HEK293T (cell line): ENCODE measurements at places on chromosomes 4 and X.

DNA sequence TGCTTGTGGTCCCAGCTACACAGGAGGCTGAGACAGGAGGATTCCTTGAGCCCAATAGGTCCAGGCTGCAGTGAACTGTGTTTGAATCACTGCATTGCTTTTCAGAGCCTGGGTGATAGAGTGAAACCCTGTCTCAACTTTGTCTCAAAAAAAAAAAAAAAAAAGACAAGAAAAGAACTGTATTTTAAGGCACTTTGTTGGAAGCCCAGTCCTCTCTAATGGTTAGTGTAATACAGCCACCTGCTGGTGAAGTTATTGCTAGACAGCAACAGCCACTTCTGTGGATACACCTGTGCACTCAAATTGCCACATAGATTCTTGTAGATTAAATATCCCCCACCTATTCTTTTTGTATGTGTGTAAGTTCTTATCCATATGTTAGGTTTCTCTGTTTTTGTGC lies 10.1 kb upstream of the FGG start:
- DNase-seq: peak; percentile 54

DNA sequence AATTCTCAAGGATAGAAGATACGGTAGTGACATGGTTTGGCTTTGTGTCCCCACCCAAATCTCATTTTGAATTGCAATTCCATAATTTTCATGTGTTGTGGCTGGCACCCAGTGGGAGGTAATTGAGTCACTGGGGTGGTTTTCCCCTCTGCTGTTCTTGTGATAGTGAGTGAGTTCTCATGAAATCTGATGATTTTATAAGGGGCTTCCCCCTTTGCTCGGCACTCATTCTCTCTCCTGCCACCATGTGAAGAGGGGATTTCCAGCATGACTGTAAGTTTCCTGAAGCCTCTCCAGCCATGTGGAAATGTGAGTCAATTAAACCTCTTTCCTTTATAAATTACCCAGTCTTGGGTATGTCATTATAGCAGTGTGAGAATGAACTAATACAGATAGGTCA lies 8.5 kb upstream of the SPANXN4 start:
- no peak for DNase-seq

GRCh38 chr4:89422441-89422990 lies 114.9 kb upstream of the GPRIN3 start:
- DNase-seq: no peak

DNA sequence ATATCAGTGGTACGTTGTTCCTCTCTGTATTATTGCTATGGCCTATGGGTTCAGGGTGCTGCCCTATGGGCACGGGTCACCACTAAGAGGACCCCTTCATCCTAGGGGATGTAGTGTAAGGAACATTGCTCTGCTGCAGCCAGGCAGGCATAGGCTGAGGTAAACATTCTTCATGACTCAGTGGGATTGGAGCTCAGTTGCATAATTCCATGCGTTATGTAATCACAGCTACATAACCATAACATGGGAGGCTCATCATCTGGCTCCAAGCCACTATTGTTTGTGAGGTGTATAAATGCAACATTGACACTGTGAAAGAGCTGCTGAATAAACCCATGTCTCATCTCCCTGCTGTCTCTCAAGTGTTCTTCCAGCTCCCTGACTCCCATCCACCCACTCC lies 375.2 kb downstream of the MAGEE1 start:
- no peak for DNase-seq

GRCh38 chr4:140163029-140163810 lies 9.2 kb upstream of the MAML3 start:
- no peak for DNase-seq

- no peak for DNase-seq
Observed at GRCh38 chr4:100504086-100504874, 13.5 kb downstream of the EMCN start.

DNA sequence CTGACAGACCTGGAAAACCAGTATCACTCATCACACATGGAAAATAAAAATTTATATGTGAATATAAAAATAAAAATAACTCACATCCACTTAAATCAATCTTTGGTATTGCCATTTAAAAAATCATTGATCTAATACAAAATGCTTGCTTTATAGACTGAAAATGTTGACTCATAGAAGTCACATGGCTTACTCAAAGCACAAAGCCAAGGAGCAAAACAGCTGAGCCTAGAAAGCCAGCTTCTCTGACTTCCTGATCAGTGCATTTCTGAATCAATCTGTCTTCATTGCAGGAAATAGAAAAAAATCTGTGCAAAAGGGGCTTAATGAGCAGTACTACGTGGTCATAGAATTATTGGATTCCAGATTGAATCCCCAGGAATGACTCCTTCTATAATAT lies 176.9 kb upstream of the HS3ST1 start:
- no peak for DNase-seq

GRCh38 chr4:30536231-30536630 lies 183.9 kb upstream of the PCDH7 start:
- DNase-seq: no peak

- peak; percentile 14 for DNase-seq
Observed at GRCh38 chr4:25913056-25913850, 767 bp upstream of the SMIM20 start.

- DNase-seq: peak; percentile 71
Observed at GRCh38 chrX:43949669-43950068, 23.5 kb downstream of the NDP start.

- DNase-seq: no peak
Observed at GRCh38 chr4:125267630-125268029, 47.1 kb upstream of the FAT4 start.

DNA sequence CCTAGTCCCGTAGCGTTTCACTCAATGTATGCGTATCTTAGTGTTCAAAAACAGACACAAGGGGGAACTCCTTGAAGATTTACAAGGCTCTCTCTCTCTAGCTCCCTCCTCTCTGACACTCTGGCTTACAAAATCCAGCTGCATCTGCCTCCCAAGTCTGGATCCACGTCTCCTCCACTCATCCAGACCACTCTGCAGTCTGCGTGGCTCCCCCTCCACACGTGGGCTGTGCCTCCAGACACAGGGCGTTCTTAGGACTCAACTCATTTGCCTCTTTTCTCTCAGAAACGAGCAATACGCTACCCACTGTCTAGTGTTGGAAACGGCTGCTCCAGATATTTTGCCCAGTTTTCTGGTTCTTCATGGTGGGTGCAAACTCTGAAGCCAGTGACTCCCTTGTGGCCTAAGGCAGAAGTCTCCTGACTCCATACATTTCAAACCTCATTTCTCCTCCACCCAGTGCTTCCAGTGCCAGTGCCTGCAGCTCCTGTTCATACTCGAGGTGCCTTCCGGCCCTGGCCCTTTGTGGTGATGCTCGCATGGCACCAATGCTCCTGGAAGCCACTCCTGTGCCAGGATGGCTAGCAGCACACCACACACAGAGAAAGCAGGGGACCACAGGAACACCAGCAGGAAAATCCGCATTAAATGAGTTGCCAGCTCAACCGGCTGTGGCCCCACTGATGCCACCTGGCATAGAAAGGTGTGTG lies 24.1 kb downstream of the NAT8L start:
- DNase-seq: no peak

DNA sequence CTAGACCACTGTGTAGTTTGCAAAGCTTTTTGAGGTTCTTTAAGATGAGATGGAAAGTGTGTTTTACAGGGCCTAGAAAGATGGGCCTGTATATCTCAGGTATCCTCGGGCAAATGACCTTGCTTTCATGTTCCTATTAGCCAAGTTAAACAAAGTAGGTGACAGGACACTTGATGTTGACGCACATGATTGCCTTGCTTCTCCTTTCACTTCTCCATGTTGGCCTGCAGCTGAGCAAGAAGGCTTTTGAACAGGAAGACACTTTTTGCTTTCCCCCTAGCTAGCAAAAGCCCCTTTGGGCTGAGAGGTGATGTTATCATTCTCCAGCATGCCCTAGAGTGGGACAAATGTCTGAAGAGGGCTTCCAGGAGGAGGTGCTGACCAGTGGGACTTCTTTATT lies 202.1 kb downstream of the GPC3 start:
- no peak for DNase-seq

GRCh38 chrX:50497114-50497513 lies 26.5 kb upstream of the DGKK start:
- DNase-seq: no peak

GRCh38 chrX:153875391-153876111 lies 10.4 kb downstream of the L1CAM start:
- peak; percentile 86 for DNase-seq

GRCh38 chr4:16752150-16752549 lies 146.3 kb downstream of the LDB2 start:
- no peak for DNase-seq

DNA sequence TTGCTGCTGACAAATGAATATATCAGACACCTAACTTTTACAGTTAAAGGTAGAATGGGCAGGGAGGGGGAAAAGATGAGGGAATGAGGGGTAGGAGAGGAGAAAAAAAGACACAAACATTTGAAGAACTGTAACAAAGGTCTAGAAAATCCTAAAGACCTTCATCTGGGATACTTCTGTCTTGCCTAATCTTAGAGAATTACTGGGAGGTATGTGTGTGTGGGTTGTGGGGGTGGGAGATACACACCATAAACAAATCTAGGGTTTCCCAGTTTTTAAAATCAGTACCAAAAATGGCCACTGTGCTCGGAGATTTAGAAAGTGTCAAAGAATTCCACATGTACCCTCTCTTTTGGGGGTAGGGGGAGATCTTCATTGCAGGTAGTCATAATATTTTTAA lies 166.7 kb downstream of the SH3KBP1 start:
- no peak for DNase-seq

- DNase-seq: no peak
Observed at GRCh38 chr4:40722576-40723161, 27.1 kb upstream of the NSUN7 start.

- no peak for DNase-seq
Observed at GRCh38 chr4:88597970-88598660, 5.8 kb downstream of the HERC3 start.

DNA sequence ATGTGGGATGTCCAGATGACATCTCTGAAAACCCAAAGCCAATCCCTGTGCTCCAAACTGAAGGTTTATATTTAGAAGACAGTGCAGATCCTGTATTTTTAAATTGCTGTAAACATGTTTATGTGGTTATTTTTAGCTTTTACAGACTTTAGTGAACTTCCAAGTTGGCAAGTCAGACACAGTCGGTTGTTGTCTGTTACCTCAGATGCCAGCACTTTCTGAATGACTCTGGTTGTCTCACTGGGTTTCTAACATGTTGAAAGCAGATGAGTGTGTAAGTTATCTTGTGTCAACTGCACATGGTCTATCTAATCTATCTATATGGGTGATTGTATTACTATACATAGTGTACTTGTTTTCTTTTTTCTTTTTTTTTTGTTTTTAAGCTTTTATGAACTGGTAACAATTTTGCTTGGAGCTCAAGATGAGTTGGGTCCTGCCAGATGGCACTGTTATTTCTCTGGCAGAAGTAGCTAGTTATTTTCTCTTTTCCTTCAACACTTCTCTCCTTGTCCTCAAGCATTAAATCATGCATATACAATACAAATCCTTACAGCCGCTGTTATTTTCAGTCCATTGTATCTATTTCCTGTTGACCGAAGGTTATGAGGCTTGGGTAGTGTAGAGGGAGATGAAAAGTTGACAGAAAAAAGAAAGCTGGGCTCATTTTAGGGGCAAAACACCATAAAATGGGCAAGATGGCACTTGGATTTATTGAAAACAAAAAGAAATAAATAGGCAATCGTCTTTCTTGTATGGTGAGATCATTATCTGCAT lies 66.3 kb downstream of the GAB1 start:
- DNase-seq: no peak

- no peak for DNase-seq
Observed at GRCh38 chr4:11628093-11628725, 199.5 kb upstream of the HS3ST1 start.

GRCh38 chrX:68846536-68846935 lies 17.7 kb downstream of the EFNB1 start:
- no peak for DNase-seq

GRCh38 chr4:2068198-2068470 lies 9.0 kb downstream of the NAT8L start:
- no peak for DNase-seq

DNA sequence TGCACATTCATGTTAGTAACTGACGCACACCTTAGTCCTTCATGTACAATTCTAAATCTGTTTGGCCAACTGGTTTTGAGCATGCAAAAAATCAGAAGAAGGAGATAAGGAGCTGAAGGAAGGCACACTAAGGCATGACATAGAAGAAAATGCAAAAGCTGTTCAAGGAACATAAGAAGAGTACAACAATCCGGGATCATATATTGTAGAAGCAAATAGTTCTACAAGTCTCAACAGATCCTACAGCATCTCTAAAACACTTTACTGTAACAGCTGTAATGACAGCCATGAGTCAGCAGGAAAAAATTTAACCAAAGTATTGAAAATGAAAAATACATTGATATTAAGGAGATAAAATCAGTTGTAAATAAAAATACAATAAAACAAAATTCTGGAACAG lies 57.7 kb downstream of the KLHL13 start:
- DNase-seq: no peak

DNA sequence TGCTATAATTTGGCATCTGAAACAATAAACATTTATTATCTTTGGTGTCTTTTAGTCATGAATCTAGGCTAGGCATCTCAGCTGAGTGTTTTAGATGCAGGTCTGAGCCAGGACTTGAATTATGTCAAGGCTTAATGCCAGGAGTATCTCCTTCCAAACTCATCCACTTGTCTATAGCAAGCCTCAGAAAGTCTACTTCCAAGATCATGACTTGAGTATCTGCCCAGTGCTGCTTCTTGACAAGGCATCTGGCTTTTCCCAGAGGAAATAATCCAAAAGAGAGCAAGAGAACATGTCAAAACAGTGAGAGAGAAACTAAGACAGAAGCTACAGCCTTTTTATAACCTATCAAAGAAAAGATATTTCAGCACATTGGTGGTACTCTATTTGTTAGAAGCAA lies 1052.1 kb upstream of the PCDH10 start:
- DNase-seq: no peak

GRCh38 chr4:13133700-13134099 lies 350.4 kb downstream of the RAB28 start:
- no peak for DNase-seq
